ENCODE measurements at places on chromosomes 2 and 18.
A peak's percentile ranks its signal among the peaks of the same experiment; 100 is the strongest.

GRCh38 chr2:177882501-177882900, 190.1 kb downstream of the PDE11A start:
- DNase-seq = no peak

DNA sequence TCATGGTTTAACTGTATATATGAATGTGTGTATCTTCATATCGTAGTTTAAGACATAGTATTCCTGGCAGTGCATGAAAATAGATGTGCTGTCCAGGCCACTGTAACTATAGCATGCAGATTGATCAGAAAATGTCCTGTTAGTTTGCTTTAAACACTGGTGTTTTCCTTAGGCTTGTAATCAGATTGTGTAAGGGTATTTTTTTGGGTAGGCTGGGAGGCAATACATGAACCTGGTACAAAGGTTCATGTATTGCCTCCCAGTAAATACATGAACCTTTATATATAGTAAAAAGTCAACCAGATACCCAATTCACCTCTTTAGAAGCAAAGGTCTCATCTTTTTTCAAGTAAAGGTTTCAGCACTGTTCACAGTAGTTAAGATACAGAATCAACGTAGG, 1.6 kb downstream of the COQ10B start:
- DNase-seq = no peak

- no peak for DNase-seq
Measured at GRCh38 chr18:57965246-57965645, 78.8 kb upstream of the NEDD4L start.

GRCh38 chr18:11500153-11501122, 109.0 kb upstream of the SLC35G4 start:
- DNase-seq = peak; percentile 94

- DNase-seq = no peak
Measured at GRCh38 chr2:33607905-33608304, 8.8 kb upstream of the FAM98A start.

DNA sequence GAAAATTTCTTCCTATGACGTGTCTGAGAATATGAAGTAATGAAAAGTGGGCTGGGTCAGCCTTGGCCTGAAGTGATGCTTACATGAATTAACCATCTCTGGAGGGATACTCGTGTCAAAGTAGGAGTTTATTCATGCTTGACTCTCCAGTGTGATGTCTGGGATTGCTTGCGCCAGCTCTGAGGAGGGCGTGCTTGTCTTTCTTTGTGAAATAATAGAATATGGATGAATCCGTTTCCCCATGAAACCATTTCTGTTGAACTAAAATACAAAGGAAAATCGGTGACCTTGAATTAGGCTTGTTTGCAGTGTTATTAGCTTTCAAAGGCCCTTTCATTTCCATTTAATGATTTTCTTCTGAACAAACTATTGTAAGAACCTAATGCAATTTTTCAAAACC, 77.9 kb downstream of the EML6 start:
- no peak for DNase-seq

DNA sequence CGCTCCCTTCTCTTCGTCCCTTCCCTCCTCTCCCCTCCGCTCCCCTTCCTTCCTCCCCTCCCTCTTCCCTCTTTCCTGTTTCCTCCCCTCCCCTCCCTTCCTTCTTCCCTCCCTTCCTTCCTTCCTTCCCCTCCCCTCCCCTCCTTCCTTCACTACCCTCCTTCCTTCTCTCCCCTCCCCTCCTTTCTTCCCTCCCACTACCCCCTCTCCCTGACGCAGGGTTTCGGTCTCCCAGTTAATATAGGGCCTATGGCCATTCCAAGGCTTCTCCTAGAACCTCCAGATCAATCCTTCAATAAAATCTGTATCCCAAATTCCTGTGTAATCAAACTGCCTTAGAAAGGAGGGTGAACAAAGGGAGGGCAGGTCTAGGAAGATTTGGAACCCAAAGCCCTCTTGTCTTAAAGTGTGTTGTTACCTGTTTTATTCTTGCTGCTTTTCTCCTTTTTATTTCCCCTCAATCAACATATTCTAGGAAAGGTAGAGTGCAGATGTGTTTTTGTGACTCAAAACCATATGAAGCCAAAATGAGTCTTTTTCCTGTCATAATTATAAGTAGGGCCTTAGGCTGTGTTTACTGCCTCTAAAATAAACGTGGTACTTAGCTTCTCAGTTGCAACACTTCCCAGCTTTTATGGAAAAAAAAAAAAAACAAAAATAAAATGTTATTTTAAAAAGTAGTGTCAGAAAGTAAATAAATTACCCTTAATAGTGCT, 53.7 kb downstream of the GPD2 start:
- no peak for DNase-seq

GRCh38 chr2:191247381-191248057, 2.3 kb downstream of the MYO1B start:
- DNase-seq = peak; percentile 87

GRCh38 chr18:11283479-11284161, 134.3 kb upstream of the PIEZO2 start:
- no peak for DNase-seq

- DNase-seq = no peak
Measured at GRCh38 chr2:85601771-85602475, 575 bp downstream of the TMEM150A start.

- no peak for DNase-seq
Measured at GRCh38 chr2:21467910-21468309, 344.1 kb downstream of the TDRD15 start.

GRCh38 chr2:28610583-28611201, 114.8 kb downstream of the PLB1 start:
- peak; percentile 65 for DNase-seq

DNA sequence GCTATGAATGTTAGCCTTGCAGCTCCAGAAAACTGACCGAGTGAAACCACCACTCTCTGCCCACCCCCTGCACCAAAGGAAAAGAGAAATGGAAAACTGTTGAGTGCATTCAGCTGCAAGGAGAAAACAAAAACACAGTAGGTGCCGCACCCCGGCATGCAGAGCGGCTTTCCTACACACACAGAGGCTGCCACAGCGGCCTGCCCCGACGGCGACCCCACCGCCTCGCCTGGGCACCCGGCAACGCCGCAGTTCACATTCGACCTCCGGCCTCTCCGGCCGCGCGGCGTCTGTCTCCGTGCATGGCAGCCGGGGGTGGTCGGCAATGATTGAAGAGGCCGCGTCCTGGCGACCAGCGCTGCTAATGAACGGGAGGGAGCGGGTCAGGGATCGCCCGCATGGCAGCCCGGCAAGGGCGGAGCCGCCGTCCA, 417.1 kb upstream of the SALL3 start:
- DNase-seq = no peak

- DNase-seq = peak; percentile 91
Measured at GRCh38 chr2:234451852-234452625, 44.8 kb downstream of the ARL4C start.

DNA sequence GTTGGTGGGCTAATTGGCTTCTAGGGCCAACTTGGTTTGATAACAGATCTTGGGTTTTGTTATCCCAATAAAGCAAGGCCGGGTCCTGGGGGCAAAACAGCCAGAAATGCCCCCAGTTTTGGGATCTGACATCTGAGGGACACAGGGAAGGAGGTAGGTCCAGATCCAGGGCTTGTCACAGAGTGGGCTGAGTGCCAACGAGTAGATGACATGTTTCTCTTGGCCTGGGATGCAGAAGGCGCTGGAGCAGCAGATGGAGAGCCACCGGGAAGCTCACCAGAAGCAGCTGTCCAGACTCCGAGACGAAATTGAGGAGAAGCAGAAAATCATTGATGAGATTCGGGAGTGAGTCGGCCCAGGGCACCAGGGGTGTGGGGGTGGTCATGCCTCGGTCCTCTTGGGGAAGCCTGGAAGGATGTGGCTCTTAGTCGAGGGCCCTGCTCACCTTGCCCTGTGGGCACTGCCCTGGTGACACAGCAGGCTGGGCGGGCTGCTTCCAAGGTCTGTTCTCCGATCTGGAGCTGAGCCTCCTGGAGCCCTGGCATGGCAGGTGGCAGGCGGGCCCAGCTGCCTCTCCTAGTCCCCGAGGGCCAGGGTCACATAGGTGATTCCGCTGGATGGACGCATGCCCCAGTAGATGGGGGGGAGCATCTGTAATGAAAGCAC, 40.2 kb upstream of the LYPD6B start:
- DNase-seq = no peak

GRCh38 chr18:32530947-32531651, 60.4 kb upstream of the GAREM1 start:
- DNase-seq = no peak

DNA sequence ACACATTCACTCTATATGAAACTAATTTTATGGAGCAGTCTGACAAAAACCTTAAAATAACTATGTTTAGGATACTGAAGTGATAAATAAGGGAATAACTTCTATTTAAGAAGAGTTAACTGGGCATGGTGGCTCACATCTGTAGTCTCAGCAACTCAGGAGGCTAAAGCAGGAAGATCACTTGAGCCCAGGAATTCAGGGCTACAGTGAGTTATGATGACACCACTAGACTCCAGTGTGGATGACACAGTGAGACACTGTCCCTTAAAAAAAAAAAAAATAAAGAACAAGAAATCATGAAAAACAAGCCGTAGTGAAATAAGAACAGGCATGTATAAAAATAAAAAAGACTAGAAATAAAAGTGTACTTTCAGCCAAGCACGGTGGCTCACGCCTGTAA, 82.0 kb downstream of the THADA start:
- no peak for DNase-seq

DNA sequence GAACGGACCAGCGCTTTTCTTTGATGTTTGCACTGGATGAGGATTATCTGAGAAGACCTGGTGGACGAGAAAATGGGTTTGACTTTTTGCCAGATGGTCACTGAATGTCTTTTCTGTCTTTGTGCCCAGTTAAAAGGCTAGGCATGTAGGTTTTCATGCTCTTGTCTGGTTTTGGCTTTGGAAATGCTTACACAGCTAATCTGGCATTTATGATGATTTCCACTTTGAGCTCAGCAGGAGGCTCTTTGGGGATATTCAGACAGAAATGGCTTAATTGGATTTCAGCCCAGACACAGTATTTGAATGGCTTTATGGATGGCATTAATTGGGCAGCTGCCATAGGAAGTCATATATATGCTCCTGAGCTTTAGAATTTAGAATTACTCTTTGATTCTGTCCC, 59.6 kb downstream of the NCK2 start:
- DNase-seq = peak; percentile 67

DNA sequence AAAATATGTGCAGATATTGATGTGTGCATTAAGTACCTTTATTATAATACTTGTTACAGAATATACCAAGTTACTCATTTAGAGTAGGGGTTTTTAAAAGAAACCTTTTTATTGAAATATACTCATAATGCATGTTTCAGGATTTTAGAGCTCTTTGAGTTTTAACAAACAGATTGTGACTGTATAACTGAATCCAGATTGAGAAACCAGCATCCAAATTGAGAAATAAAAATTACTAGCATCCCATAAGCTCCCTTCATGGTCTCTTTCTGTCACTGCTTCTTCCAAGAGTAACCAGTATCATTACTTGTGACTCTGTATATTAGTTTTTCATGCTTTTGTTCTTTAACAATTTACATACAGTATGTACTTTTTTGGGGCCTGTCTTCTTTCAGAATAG, 156.9 kb downstream of the UBR3 start:
- DNase-seq = no peak

DNA sequence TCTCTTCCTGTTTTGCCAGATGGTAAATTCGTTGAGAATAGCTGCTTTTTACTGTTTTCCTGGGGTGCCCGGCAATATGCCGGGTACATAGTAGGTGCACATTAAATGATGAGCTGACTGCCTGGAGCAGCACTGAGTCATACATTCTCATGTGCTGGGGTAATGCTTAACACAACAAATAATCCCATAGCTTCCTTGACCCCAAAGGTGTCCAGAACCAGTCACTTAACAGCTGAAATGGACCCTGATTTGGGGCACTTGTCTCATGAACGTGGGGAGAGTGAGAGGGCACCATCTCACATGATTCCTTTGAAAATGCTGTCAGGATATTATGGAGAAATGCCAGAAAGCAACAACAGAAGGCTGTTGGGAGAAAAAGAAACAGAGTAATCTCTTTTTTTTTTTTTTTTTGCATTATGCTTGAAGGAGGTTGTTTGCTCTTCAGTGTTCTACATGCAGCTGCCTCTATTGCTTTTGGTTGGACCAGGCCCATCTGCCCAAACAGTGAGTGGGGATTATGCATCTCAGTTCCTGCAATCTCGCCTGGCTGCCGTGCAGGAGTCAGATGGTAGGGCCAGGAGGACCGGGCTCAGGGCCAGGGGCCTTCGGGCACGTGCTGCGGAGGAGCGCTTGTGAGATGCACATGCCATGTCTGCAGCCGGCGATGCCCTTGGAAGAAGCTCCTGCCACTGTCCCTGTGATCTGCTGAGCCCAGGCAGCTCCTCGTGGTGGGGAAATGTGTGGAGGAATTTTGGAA, 162.1 kb downstream of the SH3RF3 start:
- peak; percentile 17 for DNase-seq

GRCh38 chr2:240959214-240959940, 39.0 kb upstream of the SNED1 start:
- no peak for DNase-seq

DNA sequence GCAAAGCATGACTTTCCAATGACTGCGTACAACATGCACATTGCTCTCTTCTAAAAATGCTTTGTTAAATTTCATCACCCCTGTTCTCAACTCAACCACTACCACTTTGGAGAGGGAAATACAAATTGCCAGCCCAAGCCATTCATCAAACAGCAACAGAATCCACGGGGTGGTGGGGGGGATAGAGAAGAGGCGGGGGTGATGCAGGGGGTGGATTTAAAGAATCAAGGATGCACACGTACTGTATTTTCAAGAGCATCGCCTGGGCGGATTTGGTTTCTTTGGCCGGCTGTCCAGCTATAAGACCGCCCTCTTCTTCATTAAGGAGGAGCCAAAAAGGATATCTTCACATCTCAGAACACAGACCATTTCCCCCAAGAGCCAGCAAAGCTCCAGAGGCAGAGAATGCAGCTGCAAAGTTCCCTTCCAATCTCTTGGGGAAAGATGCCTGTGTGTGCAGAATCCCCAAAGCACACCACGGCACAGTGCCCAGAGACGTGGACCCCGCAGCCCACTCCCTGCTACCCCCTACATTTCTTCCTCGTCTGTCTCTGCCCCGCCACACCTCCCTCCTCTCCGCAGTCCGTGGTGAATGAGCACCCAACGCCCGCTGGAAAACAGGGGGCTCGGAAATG, 977 bp downstream of the SLC8A1 start:
- DNase-seq = peak; percentile 89

Data from fibroblast of skin of scalp (primary cell).